ENCODE measurements at places on chromosomes 4 and X. TPM values are rescaled to one million over a fixed set of nuclear protein-coding genes. Genes with fewer than 3 reads are reported as not detected.
A peak's percentile ranks its signal among the peaks of the same experiment; 100 is the strongest.

DNA sequence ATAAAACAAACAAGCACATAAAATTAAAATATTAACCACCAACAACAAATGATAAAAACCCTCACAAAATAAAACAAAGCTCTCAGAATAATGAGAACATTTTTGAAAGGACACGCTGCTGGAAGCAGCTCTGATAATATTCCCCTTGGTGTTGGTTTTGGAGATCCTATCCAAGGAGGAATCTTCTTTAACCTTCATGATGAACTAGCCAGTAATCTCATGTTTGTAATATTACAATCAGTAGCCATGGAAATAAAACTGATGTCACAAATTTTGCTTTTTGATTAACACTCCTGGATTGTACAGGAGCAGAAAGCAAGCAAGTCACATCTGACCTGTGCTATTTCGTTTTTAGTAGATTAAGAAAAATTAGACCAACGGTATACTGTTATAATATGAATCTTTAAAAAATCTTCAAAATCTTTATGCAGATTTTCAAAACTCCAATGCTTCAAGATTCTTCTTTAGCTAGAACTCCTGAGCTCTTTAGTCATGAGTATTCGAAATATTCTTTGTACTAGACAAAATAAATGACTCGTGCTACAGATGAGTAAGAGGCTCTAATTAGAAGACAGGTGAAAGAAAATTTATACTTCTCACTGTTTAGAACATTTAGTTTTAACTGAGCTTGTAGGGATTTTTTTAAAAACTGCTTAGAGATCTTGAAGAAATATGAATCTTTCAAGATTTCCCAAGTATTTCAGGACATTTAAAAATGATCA lies 154.1 kb downstream of the RASL11B start:
- no peak for DNase-seq

DNA sequence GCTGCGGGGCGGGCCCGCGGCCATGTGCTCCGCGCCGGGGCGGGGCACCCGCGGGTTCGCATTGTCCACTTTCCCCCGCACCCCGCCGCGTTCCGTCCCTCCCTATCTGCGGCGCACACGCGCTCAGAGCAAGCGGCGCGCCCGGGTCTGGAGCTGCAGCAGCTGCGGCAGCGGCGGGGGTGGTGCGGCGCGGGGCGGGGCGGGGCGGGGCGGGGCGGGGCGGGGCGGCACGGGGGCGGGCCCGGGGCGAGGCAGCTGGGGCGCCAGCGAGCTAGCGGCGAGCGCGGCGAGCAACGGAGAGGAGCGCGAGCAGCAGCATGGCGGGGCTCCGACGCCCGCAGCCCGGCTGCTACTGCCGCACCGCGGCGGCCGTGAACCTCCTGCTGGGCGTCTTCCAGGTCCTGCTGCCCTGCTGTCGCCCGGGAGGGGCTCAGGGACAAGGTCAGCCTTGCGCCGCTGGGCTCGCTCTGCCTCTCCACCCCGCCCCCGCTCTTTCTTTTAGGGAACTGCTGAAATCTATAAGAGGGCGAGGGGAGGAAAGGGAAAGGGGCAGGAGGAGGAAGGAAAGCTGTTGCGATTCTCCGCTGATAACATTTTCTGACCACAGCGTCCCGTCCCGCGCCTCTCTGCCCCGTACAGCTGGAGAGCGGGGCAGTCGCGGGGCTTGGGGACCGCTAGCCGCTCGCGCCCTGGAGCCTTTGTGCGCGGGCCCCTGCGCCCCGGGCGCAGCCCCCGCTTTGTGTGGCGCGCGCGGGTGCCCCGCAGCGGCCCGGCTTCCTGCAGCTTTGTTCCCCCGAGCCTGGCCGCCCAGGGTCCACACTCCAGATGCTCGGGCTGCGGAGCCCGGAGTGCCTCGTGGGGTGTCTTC lies at the start of gene TMEM131L:
TMEM131L (plus strand) TSS at position 280 of the 868 bp plus-strand sequence; CDS start at position 318, 38 bp downstream.
- peak; percentile 86 for DNase-seq

DNA sequence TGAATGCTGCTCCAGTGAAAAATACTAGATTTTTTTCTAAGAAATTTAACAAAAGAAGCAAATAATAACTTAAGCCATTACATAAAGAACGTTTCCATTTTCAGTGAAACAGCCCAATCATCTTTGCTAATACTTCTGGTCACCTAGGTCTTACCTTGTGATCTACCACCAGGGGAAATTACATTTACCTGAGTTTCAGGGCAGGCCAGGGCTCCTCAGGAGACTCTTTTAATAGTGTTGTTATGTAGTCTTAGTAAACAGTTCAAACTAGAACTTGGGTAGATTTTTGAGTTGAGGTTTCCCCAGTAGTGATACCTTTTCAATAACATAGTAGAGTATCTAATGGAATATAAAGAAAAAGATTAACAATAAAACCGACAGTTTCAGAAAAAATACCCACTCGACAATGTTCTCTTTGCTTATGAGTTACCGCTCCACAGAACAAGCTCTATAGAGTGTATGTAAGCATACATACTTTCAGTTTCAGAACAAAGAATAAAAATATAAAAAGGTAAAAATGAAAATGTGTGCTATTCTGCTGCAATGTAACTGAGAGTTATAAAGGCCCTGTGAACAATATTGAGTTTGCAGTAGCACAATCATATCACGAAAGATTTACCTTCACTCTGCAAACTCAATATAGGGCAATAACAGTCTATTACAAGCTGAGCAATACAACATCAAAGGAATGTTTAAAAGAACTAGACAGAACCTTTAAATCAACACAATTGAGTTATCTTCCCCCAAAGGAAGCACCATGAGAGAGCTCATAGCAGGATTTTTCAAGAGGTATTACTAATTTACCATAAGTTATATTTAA lies 165.8 kb downstream of the ATOH1 start:
- no peak for DNase-seq

DNA sequence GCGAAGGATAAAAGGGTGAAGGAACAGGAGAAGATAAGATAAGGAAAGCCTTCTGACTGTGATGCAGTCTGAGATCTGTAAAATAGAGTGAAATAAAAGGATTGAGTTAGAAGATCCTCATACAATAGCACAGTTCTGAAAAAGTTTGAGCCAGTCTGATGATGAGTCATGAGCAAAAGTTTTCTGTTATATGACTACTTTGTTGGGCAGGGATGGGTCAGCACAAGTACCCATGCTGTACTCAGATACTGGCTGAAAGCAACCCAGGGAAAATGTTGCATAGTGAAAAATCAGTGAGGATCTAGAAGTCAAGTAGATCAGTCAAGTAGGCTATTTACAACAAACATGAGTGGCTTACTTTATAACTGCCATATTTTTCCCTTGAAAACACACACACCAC lies 253.5 kb downstream of the PCDH10 start:
- no peak for DNase-seq

- DNase-seq, result no peak
Observed at GRCh38 chr4:143512978-143513313, 556 bp upstream of the SMARCA5 start.

GRCh38 chrX:9538544-9539045 lies 73.7 kb downstream of the TBL1X start:
- no peak for DNase-seq

GRCh38 chr4:1900624-1901023 lies 29.4 kb downstream of the NSD2 start:
- DNase-seq, result no peak

- no peak for DNase-seq
Observed at GRCh38 chrX:129581904-129582303, 41.8 kb downstream of the OCRL start.

Gene F8A3
- total RNA-seq, result not detected

Gene AREG
- 3.4 TPM for total RNA-seq

GRCh38 chr4:186144946-186145569 lies 40.6 kb downstream of the FAM149A start:
- peak; percentile 76 for DNase-seq

DNA sequence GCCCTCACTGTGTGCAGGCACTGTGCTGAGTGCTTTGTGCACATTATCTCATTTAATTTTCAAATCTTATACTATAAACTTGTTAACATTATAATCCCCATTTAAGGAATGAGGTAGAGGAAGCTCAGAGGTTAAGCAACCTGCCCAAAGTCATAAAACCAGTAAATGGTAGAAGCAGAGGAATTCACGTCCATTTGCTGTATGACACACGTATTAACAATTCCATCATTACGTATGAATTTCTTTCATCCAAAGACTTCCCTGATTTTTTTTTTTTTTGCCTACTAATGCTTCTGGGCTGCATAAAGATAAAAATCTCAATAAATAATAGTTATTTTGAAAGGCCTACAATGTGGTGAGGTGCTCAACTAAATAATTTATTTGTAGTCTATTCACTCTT lies 64.5 kb upstream of the H2AZ1 start:
- no peak for DNase-seq

DNA sequence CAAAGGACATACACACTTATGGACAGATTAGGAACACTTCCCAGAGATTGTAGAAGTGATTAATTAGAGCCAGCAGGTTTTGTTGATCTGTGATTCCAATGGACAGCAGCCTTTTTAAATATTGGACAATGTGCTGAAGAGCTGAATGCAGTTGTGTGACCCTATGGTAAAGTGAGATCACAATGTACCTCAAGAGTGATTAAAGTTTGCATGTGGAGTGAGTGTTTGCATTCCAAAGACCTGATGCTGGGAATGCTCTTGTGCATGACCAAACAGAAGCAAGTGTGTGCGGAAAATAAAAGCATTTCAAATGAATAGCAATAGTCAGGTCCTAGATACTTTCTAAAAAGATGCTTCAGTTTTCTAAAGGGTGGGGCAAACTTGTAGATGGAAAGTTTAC lies 154.1 kb downstream of the BANK1 start:
- no peak for DNase-seq

Gene TLR2
- total RNA-seq, result 4.0 TPM

Gene AFM
- total RNA-seq, result not detected

Gene BTC
- 0.12 TPM for total RNA-seq

Gene PCDH10
- 0.05 TPM for total RNA-seq

Measured in left ventricle myocardium superior (tissue), 1 donor.